ENCODE measurements at places on chromosomes 2 and 18.

GRCh38 chr2:70643715-70644114, 90.1 kb upstream of the TGFA start:
- DNase-seq, result no peak

- no peak for DNase-seq
These were observed 4.1 kb downstream of the CDK5R2 start for GRCh38 chr2:218963601-218964000.

- DNase-seq, result no peak
These were observed 921 bp downstream of the PLB1 start for GRCh38 chr2:28496781-28497180.

DNA sequence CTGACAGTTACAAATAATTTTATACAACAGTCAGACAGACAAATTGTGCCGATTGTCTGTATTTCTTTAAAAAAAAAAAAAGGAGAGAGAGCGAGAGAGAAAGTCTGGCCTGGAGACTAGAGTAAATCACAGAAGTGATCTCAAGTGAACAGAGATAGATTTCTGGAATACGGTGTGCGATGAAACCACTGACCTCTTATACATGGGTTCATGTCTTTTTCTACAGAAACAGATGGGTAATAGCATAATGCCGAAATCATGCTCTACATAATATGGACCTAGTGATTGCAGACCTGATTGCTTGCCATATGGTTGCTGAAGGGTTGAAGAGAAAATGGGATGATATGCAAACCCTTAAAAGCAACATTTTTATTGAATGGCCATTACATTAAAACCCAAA, 403.3 kb upstream of the FANCL start:
- DNase-seq, result no peak

- no peak for DNase-seq
These were observed 24.1 kb downstream of the POLE4 start for GRCh38 chr2:74982577-74982976.

DNA sequence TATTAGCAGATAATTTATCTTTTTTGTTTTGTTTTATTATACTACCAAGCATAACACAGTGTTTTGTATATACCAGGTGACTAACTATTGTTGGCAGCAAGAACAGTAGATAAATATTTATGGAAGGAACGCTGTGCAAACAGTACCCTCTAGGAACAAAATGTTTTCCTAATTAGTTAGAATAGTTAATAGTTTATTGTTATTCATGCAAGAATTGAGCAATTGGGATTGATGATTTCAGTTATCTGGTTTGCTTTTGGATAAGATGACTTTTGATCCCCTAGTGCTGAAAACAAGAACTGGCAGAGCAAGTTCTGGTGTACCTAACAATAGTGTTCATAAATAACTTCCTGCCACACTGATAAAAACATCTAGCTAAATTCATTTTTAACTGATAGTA, 323.3 kb downstream of the TGIF1 start:
- DNase-seq, result no peak

GRCh38 chr2:145339646-145340045, 819.7 kb upstream of the ZEB2 start:
- DNase-seq, result no peak

DNA sequence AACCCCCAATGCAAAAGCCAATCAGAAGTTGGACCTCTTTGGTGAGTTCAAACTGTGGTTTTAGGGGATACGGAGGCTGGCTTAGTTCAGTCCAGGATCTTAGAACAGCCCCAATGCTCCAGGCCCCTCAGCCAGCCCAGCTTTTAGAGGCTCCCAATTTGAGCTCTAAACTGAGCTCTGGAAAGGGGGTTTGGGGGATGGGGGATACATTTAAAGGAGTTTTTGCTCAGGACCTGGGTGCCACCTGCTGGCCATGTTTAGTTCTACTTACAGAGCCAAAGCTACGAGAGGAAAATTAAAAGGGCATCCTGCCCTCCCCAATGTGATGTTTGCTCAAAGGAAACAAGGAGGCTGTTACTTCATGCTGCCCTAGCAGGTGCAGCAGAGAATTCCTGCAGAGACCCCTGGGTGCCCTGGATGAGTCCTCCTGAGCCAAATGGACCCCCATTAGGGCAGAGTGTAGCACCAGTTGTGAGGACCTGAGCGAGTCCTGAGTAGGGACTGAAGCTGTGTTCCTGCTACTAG, 15.9 kb upstream of the TMEM214 start:
- no peak for DNase-seq

- peak; percentile 71 for DNase-seq
These were observed 483 bp downstream of the TRAPPC8 start for GRCh38 chr18:31942291-31942998.

- no peak for DNase-seq
These were observed 554.8 kb downstream of the ARHGAP15 start for GRCh38 chr2:143683977-143684376.

DNA sequence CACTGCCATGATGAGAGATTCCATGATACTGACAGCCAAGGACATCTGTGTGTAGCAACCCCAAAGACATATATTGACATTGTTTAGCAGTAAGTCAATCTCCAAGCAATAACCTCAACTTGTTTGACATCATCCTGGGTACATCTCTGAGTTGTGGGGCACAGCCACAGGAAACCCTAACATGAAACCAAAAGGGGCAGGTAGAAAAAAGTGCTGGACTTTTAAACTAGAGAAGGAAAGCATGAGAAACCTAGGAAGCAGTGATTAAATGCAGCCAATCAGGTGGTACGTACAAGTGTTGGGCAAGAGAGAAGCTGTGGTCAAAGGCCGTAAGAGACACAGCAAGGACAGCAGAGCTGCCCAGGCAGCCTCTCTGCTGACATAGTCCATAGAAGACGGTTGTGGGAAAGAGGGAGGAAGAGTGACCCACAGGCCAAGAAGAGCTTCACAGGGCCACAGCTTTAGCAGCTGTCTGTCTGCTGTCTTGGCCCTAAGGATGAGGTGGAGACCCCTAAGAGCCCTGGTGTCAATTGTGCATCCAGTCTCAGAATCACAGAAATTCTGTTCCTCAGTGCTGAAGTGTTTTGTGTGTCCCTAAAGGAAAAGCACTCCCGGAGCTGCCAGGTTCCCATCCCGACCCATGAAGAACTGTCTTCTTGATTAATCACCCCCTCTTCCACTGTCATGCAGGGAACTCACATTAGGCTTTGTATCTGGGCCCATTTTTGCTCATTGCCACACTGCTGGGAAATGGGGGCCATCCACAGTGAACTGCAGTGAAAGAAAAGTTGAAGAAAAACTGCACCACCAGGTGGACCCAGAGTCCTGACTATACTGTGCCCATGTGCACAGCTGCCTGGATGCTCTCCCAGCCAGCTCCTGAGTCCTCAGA, 25.4 kb upstream of the CHN1 start:
- DNase-seq, result no peak

- DNase-seq, result no peak
These were observed 157.5 kb downstream of the CYP26B1 start for GRCh38 chr2:71990122-71990521.

DNA sequence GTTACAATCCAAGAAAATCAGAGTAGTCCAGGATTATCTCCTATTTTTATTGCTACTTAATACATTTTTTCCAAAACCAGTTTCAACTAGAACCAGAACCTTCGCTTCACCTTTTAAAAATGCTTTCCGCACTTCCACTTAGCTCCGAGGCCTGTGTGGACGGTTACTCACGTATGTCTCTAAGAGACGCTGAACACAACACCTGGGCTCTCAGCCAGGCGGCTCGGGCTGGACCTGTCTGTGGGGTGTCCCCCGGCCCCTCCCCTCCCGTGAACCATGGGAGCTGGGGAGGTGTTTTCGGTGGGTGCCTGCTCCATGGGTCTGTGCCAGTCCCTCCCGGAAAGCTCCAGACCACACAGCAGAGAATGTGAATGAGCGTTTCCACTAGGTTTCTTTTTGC, 223.8 kb downstream of the GLI2 start:
- no peak for DNase-seq

- no peak for DNase-seq
These were observed 20.3 kb downstream of the SNRPD1 start for GRCh38 chr18:21632393-21632792.

DNA sequence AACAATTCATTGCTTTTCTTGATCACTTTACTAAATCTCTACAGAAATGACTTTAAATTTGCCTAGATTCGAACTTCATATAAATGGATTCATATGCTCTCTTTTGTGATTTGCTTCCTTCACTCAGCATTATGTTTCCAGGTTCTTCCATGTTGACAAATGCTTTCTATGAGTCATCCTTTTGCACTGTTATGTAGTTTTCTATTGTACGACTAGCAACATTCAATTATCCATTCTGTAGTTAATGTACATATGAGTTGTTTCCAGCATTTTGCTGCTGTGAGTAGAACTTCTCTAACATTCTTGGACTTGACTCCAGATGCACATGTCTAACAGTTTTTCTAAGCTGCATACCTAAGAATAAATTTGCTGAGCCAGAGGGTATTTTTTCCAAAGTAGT, 66.5 kb upstream of the NEUROD1 start:
- no peak for DNase-seq

DNA sequence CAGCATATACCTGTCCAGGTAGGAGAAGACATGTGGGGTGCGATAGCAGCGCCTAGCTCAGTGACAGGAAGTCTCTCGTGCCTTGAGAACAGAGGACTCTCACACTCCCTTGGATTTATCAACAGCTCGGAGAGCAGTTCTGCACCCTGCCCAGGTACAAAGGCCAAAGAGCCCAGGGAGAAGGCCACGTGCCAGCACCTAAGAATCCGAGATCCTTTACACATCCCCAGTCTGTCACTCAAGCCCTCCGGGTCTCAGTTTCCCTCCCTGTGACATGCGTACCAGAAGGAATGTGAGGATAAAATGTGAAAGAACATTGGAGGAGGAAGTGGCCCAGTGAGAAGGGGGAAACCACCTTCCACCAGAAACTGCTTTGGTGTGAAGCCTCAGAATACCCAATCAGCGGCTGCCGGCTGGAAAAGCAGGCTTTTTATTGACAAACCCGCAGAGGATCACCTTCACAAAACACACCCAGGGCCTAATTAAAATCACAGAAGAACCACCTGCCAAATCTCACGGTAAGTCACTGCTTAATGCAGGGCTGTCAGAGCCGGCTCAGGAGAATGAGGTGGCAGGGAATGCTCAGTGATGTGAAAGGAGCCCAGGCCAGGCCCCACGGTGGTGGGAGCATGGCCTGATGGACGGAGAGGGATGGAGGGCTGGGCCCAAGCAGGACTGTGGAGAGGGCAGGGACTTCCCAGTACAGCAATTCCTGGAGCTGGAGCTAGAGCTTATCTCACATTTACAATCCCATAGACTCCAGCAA, 66.3 kb downstream of the MYO5B start:
- no peak for DNase-seq

GRCh38 chr2:203461746-203462145, 73.4 kb downstream of the RAPH1 start:
- DNase-seq, result no peak

DNA sequence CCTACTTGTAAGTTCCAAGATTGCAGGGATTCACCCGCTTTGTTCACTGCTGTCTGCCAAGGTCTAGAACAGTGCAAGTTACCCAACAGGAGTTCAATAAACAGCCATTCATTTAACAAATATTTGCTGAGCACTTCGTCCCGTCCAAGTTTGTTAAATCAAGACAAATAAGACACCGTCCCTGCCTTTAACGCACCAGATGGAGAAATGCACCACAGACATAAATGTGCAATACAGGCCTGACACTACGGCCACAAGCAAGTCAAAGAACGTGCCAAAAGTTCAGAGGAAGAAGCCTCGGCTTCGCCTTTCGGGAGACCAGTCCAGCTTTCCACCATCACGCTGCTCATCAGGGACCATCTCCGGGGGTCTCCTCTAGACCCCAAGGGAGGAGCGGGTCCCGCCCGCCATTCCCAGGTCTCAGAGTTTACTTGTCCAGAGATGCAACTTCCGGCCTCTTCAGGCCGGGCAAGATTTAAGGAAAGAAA, 429 bp downstream of the C2orf76 start:
- no peak for DNase-seq

GRCh38 chr2:234796045-234796591, 155.7 kb upstream of the SH3BP4 start:
- DNase-seq, result no peak

DNA sequence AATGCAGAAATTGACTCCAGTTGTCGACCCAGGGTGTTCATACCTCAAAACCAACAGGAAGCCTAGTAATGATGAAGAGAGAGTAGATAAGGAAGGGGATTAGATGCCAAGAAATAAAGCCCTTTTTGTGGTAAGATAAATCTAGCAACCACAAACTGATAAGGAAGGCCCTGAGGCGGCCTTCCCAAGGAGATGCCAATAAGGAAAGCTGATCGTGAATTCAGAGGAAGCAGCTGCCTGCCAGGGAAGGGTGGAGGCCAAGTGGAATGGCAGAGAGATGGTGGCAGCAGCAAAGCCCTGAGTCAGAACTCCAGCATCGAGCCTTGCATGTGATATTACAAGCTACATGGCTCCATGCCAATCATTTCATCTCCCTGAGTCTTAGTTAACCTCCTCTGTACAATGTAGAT, 126.3 kb downstream of the IRS1 start:
- DNase-seq, result no peak

DNA sequence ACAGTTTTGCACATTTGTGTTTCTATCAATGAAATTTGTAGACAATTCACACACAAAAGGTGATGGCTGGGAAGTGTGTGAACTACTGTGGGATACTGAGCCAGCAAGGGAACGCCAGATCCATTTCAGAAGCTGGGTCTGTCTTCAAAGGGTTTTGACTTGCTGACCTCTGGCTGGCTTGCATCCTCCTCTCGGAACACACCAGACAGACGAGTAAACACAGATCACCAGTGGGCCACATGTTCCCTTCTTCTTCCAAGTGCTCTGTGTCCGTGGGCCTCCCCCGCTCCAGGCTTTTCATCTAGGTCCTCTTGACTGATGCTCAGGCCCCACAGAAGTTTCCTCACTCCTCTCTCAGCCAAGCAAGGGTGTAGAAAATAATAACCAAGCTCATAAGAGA, 122.2 kb upstream of the OSR1 start:
- DNase-seq, result no peak

DNA sequence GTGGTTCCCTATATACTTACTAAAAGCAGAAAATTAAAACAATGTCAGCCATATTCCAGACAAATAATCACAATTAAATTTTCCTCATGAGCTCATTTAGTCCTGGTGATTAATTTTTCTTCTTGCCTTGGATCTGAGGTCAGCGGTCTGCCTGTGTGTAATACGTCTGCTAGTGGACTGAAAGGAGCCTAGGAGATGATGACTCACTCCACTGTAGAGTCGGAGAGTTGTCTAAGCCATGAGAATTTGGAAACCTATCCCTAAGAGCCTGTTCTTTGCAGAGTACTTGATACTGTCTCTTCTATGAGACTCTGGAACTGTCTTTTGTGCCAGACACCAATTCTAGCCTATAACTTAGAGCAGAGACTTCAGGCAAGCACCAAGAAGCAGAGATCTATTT, 94.2 kb upstream of the RAB27B start:
- no peak for DNase-seq

GRCh38 chr18:23872701-23873550, 141.6 kb upstream of the TTC39C start:
- DNase-seq, result peak; percentile 66

GRCh38 chr18:13465124-13465446, 246.5 kb downstream of the LDLRAD4 start:
- DNase-seq, result no peak

Data from type B pancreatic cell (in vitro differentiated cells).